NCI-H2227 treated with DMSO at 0.1 percent for 48 hours (cell line): ENCODE measurements at places on chromosomes 1 and 21.

DNA sequence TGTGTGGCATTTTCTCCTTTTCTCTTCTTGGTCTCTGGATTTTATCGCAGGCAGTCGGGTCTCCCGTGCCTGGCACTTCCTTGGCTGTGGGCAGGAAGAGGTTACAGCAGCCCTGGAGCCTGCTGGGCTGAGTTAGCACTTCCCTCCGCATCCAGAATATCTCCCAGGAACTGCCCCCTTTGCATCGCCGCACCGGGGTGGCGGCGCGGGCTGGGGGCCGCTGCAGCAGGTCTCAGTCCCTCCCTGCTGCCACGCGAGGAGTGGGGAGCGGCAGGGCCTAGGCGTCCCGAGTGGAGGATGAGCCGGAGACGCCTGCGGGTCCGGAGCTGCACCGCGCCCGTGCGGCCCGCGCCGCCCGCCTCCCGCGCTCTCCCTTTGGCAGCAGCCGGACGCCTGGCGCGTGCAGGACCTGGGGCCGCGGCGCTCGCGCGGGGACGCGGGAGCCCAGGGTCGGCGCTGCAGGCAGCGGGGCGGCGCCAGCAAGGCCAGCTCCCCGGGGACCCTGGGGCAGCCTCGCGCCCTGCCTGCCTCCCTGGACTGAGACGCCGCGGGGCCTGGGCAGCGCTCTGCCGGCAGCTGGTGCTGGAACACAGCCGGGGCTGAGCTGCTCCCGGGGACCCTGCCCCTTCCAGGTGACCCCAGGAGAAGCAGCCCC lies 192.8 kb downstream of the PRDM2 start:
- no peak for DNase-seq

- no peak for DNase-seq
Measured at GRCh38 chr1:86705665-86705985, 1.2 kb downstream of the SH3GLB1 start.

DNA sequence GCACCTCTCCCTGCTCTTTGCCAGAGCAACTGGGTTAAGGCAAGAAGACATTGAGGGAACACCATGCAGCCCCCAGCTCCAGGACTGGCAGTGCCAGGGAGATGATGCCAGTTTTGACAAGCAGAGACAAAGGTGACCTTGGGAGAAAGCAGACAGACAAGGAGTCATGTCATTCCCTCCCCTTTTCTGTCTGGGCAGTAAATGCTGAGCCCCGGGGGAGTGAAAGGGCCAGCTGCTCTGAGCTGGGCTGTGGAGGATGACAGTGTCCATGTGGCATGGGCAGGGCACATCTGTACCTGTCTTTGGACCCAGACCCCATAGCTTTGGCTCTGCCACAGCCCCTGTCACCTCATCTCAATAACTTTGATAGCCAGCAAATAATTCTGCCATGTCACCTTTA lies 24.2 kb downstream of the PLEKHA6 start:
- no peak for DNase-seq

DNA sequence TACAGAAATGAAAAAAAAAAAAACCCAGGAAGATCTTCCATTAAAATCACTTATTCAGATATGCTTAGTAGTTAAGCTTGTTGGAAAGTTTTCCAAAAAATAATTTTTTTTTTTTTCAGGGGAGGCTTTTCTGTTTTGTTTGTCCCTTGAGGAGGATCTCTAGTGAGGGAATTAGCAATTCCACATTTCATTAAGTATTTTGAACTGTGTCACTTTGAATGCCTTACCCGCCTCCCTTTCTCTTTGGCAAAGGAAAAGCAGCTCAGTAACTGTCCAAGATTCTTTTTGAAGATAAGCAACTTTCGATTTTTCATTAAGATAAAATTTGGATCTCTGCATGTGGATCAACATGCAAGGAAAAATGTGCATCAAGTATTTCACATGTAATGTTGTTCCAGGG lies 1.8 kb downstream of the NTNG1 start:
- DNase-seq: no peak

- no peak for DNase-seq
Measured at GRCh38 chr1:244065960-244066388, 14.9 kb downstream of the ZBTB18 start.

GRCh38 chr1:91805311-91805801 lies 80.6 kb downstream of the TGFBR3 start:
- DNase-seq: no peak

- DNase-seq: peak; percentile 14
Measured at GRCh38 chr1:1305300-1306069, 2.2 kb downstream of the ACAP3 start.

GRCh38 chr1:24594328-24594598 lies 38.4 kb downstream of the NCMAP start:
- no peak for DNase-seq

DNA sequence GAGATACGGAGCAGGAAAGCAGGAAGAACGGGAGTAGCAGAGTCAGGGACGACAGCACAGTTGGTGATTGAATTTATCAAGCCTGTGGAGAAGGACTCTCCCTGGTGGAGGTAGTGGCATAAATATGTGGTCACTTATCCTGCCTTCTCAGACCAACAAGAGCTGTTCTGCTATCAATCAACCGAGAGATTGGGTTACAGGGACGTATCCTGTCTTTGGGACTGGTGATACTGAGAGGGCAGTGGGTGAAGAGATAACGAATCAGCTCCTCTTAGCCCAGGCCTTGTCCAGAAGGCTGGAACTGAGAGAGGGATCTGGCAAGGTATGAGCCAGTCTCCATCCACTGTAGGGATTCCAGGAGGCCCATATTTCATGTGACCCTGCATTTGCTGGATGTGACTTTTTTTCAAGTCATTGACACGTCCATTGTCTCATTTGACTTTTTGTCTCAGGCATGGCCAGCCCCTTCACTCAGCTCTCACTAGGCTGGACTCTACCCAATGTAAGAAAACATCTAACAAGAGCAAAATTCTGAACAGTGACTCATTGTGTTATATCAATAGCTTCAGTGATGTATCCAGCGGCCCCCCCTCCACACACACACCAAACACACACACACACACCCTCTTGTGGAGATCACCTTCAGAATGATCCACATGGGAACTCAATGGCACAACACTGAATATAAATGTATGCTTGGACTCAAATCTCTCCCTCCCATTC lies 11.3 kb downstream of the C1orf116 start:
- DNase-seq: no peak

GRCh38 chr1:215718575-215719287 lies 151.6 kb downstream of the KCTD3 start:
- no peak for DNase-seq

GRCh38 chr1:58786184-58786926 lies 2.5 kb upstream of the JUN start:
- DNase-seq: no peak

DNA sequence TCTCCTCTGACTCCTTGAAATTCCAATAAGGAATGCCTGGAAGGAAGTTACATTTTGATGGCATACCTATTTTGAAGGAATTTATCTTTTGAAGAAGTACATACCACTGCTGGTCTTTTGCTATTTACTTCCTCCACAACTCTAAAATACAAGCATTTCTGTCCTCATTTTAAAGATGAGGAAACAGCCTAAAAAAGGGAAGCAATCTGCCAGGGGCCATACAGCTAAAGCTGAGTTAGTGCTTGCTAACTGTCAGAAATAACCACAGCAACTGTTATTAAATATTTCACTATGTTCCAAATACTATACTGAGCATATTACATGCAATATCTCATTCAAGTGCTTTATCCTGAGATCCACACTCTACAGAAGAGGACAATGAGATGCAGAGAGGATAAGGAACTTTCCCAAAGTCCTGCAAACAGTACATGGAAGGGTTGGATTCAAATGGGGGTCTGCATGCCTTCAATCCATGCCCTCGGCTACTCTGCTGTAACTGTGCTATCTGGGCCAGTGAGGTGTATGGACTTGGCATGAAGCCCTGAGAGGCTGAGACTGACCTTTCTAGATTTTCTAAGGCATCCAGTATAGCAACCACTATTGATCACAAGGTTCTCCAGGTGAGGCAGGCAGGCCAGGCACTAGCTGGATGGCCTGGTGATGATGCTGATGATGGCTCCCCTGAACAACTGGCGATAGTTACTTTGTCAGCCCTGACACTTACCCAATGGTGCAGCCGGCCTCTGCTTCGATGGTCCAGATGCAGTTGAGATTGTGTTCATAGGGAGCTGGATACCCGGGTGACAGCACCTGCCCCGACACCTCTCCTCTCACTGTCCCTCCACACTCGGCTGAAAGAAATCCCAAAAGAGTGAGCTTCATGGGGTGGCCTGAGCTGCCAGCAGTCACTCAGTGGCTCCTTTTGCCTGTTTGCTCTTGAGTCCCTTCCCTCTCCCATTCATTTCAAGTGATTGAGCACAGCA lies 171.4 kb upstream of the HMGB4 start:
- DNase-seq: no peak
